AG08395 (cell line): ENCODE measurements at places on chromosomes 16 and 17.

DNA sequence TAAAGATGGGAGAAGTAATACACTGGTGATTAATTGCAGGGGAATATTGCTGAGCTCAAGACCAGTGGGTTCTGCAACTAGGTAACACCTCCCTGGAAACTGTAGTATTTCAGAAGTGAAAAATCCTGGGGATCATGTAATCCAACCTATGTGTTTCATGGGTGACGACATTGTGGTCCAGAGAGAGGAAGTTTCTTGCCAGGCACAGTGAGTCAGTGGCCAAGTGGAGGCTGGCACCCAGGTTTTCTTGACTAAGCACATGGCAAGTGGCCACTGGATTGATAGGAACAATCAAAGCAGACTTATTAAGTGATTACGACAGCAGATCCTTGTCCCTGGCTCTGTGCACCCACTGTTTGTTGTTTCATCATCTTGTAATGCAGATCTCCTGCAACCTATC is 14.6 kb upstream of the CIITA start:
- peak; percentile 57 for DNase-seq

DNA sequence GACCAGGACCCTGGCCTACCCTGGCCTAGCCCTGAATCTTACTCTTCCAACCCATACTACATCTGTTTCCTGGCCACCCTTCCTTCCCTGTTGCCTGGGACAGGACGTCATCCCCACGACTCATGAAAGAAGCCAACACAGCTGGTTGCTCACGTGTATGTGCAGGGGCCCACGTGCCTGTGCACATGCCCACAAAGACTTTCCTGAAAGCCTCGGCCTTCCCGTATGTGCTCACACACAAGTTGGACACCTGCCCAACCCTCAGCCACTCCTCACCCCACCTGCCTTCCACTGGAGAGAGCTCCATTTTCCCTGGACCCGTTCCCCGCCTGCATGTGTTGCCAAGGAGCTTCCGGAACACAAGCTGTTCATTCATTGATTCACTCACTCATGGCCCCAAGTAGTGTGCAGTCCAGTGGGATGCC is 7.0 kb downstream of the PLXDC1 start:
- peak; percentile 62 for DNase-seq

DNA sequence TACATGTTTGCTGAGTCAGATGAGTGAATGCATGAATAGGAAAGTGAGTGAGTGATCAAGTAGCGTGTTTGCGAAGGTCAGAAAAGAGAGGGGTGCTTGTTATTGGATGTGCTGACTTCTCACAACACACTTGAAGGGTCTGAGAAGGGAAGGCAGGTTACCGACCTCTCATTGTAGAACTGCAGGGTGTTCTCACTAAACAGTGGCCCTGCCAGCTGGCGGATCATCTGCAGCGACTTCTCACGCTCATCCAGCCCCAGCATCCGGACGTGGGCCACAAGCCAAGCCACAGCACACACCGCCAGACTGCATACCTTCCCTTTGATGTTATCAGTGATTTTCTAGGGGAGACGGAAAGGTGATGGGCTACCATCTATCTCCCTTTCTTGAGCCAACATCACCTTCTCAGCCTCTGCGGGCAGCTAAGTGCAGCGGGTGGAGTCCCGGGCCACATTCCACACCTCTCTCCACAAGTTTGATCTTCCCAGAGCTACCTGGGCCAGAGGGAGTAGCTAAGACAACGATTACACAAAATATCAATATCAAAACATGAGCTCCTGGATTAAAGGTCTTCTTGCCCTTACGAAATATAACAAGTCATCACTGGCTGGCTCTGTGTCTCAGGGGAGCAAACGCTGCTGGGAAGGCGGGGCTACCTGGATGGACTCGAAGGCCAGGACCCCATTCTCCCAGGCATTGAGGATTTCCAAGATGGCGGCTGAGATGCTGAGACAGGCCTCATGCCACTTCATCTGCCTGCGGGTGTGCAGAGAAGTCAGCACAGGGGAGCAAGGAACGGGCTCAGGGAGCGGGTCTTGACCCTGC is 11.0 kb downstream of the CSF3 start:
- no peak for DNase-seq

GRCh38 chr16:351804-352520 is 561 bp downstream of the AXIN1 start:
- peak; percentile 35 for DNase-seq

DNA sequence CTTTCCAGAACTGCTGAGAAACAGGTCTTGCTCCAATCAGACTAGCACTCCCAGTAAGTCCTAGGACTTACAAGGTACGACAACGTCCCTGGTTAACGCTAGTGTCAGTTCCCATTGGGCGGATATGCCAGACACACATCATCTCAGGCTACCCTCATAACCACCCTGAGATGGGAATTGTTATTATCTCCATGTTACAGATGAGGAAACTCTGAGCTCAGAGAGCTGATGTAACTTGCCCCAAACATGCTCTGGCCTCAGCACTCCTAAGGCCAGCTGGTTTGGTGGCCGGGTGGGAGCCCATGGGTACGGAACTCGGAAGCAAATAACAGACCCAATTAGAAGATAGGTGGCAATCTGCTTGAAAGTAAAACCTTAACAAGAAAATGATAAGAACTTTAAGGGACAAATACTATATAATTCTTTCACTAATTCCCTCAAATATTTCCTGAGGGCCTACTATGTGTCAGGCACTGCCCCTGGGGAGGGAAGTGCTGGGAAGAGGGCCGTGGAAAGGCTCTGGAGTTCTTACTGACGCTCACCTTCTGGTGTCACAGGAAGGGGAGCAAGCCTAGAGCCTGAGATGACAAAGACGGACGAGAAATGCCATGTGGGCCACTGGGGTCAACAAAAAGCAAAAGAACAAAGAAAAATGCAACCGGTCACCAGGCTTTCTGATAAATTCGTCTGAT is 6.9 kb downstream of the CREBBP start:
- no peak for DNase-seq
